ENCODE measurements at places on chromosomes 5 and 9.

DNA sequence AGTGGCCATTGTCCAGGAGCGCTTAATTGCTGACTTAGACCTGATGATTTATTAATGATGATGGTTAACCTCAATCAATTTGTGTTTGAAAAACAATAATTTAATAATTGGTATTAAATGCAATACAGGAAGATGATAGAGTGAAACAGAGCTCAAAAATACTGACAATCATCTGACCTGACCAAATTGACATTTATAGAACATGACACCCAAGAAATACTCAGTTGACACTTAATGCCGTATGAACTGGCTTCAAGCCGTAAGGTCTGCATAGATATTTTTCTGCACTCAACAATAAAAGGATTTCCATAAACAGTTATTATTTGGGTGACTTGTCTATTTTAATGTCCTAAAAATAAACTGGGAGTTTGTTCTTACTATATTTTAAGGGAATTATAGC lies 159.2 kb downstream of the TRIO start:
- no peak for DNase-seq

DNA sequence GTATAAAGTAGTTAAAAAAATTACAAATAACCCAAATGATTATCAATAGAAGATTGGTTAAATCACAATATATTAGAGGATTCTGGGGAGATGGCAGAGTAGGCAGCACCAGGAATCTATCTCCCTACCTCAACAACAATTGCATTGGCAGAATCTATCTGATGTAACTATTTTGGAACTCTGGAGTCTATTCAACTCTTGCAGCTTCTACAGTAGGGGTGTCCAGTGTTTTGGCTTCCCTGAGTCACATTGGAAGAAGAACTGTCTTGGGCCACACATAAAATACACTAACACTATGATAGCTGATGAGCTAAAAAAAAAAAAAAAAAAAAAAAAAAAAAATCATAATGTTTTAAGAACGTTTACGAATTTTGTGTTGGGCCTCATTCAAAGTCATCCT lies 29.2 kb upstream of the ECM2 start:
- DNase-seq = no peak

- no peak for DNase-seq
Measured at GRCh38 chr9:111871499-111871855, 25.1 kb upstream of the UGCG start.

DNA sequence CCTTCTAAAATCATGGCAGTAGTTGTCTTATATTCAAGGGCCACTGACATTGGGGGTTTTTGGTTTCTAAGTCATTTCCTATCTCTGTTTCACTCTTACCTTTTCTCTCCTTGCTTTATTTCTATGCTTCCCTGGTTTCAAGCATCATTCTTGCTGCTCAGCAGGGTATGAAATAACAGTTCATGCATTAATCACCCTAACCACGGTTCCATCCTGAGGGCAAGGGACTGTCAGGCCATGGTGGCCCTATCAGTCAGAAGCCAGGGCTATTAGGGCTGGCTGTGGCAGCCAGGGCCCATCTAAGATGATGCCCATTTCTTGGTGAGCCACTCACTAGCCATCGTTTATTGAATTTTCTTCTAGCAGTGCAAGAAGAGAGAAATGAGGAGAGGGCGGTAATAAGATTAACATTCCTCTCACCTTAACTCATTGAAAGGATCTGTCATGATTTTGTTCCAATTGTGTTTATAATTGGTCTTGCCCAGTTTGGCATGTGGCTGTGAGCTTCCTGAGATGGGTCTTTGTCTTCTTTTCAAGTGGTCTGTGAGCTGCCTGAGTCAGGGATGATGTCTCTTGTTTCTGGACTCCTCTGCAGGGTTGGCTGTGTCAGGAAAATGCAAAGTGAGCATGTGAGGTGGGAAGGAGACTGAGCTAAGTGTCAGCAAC lies 45.2 kb downstream of the CYSTM1 start:
- DNase-seq = peak; percentile 61

- no peak for DNase-seq
Measured at GRCh38 chr5:154320224-154321089, 125.3 kb upstream of the SAP30L start.

GRCh38 chr5:64883912-64884311 lies 115.2 kb downstream of the CWC27 start:
- no peak for DNase-seq
